ELF-1 (cell line): ENCODE measurements at places on chromosomes 7 and 10.

- no peak for DNase-seq
Measured at GRCh38 chr7:53437336-53437735, 401.9 kb downstream of the POM121L12 start.

- no peak for DNase-seq
Measured at GRCh38 chr10:28047061-28047460, 48.2 kb upstream of the ODAD2 start.

DNA sequence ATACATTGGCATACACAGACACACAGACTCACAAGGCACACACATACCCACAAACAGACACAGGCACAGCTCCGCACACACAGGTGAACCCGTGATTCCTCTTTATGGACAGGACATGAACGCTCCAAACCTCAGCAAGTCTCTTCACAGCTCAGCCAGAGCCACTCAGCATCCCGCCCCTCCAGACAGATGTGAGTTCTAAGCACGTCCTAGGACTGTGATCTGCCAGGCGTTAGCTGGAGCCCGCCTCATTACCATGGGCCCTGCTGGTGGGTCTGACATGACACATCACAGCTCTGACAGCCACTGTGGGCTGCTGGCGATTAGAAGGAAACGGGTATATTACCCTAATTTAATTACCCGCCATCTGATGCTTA is 176.7 kb upstream of the PPP2R2D start:
- DNase-seq = no peak

- DNase-seq = no peak
Measured at GRCh38 chr10:10330418-10330817, 687.3 kb upstream of the CELF2 start.

DNA sequence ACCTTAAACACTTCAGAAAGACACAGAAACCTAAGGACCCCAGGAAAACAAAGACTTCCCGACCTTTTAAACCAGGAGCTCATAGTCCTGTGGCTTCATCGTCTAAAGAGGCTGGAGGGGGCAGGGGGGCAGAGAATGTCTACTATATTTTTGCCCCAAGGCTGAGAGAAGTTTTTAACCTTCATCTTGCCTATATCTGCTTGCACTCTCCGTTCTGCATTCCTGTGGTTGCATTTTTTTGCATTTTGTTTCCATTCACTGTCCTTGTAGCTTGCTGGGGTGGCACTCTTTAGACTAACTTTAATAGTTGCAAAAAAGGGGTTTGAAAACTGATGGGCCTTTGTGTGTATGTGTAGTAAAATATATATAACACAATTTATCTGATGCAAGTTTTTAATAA is 23.7 kb downstream of the PRKAR2B start:
- DNase-seq = no peak

DNA sequence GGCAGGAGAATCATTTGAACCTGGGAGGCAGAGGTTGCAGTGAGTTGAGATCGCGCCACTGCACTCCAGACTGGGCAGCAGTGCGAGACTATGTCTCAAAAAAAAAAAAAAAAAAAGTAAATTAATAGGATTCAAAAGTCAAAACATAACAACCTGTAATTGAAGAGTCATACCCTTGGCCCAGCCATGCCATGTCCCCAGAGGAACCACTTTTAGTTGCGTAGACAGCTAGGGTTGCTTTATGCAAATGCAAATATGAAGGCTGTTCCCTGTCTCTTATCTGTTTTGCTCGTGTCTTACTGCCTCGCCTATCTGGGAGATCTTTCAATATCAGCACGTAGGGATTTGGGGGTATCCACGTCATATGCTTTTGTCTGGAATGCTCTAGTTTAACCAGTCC is 73.1 kb downstream of the PRKAG2 start:
- no peak for DNase-seq

- DNase-seq = no peak
Measured at GRCh38 chr7:34104115-34104514, 198.8 kb downstream of the BMPER start.

GRCh38 chr7:6205971-6206660 is 66.3 kb downstream of the CYTH3 start:
- no peak for DNase-seq

DNA sequence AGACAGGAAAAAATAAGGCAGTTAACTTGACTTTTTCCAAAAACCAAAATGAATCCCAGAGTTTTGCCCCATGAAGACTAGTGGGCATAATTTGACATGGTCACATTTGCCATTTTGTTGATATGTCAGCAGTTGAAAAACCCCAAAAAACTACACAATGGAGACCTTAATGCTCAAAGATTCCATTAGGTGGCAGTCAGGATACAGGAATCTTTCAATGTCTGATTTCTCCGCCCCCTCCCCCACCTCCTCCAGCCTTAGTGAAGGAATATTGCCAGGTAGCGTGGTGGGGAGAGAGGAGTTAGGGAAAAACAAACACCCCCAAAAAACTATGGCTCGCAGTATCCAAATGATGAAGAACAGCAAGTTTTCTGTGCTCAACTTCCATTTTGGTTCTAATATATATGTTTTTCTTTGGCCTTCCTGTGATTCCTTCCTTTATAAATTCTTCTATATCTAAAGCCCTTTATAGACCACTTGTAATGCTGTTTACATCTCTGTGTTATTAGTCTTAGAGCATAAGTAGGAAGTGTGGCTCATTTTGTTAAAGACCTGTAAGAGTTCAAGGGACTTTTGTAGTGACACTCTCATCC is 6.7 kb upstream of the SMNDC1 start:
- peak; percentile 28 for DNase-seq

DNA sequence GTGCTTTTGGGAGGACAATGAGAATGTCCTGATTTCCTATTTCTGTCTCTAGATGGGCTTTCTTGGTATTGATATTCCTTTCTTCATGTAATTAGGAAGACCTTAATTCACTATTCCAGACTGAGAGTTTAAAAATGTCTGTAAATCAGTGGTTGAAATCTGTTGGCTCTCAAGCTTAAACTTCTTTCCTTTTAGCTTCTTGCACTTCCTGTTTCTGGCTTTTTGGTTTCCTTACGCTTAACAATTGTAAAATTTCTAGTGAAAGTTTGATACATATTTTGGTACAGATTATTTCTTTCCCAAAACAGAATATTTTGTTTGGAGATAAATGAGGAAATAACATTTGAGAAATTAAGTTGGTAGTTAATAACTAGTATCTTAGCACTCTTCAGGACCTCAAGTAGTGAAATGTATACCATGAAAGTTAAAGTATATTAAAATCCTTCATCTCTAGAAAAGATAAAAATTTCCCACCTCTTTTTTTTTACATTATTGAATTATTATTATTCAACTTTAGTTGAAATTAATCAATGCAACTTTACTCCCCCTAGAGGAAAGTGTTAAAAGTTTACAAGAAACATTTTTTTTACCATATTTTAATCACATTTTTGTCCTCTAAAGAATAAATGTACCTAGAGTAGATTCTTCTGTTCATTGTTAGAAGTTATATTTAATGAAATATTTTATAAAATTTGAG is 137.2 kb downstream of the PHTF2 start:
- DNase-seq = no peak

DNA sequence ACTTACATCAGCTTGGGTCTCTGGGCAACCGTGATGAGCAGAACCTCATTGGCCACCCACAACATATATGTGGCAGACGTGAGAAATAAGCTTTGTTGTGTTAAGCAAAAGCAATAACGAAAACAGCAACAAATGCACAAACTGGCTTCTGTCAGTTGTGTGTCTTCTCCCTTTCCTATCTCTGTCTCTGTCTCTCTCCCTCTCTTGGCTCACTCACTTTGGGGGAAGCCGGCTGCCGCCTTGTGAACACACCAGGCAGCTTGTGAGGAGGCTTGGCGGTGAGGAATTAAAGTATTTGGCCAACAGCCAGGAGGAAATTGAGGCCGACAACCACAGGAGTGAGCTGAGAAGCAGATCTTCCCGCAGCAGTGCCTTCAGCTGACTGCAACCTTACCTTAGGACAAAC is 21.9 kb upstream of the CDCA7L start:
- no peak for DNase-seq

GRCh38 chr7:103855671-103856070 is 133.8 kb downstream of the RELN start:
- no peak for DNase-seq

DNA sequence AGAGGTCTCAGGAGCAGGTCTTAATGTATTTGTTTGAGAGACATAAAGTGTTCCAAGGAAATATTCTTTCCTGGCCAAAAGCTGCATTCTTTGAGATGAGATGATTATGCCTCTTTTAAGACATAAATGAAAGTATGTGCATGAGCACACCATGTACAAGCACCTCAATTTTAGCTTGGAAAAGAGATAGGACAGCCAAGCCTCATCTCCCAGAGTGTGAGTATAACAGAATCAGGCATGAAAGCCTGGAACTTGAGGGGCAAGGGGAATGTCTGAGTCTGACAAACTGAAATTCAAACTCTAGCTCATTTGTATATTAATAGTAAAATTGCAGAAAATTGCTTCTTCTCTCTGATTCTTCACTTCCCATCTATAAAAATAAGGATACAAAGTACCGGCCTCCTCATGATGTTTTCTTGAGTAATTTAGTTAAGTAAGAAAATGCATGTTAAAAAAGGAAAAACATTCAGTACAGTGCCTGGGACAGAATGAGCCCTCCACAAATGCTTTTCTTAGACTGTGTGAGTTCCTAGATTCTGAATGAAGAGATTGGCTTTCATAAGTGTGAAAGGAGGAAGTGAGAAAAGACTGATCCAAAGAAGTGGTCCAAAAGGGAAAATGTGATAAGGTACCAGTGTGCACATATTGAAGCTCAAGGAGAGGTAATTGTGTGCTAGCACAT is 1260.9 kb upstream of the SORCS1 start:
- no peak for DNase-seq

GRCh38 chr10:121754666-121755065 is 156.4 kb upstream of the FGFR2 start:
- DNase-seq = no peak

DNA sequence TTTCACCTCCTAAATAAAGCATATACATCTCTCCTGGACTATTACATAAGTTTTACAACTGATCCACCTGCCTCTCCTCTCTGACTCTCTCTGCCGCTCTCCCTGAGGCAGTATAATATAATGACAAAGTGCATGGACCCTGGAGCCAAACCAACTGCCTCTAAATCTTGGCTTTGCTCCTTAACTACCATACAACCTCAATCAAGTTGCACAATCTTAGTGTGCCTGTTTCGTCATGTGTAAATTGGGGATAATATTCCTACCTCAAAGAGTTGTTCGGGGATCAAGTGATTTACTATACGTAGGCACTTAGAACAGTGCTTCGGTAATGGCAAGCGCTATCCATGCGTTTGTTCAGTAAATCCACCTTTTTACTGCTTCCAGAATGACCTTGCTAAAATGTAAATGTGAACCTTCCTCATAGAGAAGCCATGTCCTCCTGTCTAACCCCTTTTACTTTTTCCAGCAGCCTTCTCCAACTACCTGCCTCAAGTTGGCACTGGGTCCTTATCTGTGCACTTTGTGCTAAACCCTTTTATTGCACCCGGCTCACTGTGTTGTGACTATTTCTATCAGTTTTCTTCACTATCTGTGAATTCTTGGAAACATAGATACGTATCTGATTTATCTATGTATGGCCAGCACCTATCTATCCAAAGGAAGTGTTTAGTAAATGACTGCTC is 30.6 kb upstream of the DLD start:
- DNase-seq = no peak

DNA sequence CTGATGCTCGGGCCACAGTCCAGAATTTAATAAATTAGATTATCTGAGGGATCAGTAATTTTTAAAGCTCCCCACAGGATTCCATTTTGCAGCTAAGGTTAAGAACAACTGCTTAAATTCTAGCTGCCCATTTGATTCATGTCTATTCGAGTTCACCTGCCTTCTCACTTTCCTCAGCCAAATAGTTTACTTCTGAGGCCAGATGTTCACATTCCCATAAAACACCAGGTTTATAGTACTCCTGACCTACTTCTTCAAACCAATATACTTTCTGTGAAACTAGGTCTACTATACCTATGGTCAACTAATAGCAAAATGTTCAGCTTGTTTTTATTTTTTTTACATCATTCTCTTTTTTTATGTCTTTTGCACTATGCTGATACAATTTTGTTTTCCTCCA is 86.3 kb downstream of the GPR158 start:
- DNase-seq = no peak

- DNase-seq = no peak
Measured at GRCh38 chr10:113269333-113269732, 283.5 kb upstream of the HABP2 start.

DNA sequence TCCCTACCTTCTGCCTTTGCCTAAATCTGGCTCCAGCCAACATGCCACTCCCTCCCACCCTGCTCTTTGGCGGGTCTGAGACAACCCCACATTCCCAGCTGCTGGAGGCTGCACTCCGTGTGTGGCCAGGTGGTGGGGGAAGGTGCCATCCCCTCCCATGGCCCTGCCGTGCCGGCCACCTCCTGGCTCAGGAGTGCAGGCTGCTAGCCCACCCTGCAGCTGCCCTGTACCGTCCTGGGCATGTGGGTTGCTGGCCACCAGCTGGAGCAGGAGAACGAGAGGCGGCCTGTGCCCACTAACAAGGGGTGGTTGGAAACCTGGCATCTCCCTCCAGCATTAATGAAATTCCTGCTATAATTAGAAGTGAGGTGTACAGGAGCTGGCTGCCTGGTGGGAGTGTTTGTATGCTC is 97.6 kb downstream of the ZMIZ1 start:
- DNase-seq = no peak

DNA sequence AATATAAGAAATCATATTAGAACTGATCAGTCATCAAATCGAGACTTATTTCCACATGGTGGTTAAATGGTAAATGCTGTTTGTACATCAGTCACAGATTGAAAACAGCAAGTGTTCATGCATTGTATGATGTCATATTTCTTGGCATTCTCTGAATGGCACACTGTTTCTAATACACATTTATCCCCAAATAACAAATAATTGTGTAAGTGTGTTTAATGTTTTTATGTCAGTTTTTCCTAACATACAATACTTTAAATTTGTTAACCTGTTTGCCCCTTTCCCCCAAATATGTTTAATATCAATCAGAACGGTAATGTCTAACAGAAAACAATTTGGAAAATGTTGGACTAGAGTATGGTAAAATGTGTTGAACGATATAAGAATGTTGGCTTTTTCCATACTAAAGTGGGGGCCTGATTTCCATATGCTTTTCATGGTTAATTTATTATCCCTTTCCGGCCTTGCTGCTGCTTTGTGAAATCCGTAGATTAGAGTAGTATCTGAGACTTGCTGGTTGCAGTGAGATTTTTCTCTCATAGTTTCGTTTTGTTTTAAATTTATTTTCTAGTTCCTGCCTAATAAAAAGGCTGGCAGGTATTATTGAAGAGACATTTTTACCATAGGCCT is 23.7 kb downstream of the RAB18 start:
- DNase-seq = no peak

GRCh38 chr10:121098751-121099150 is 247.6 kb downstream of the WDR11 start:
- DNase-seq = no peak

- DNase-seq = no peak
Measured at GRCh38 chr7:139651914-139652313, 125.9 kb downstream of the HIPK2 start.

- no peak for DNase-seq
Measured at GRCh38 chr10:178208-178607, 43.0 kb downstream of the ZMYND11 start.
